CD4-positive, alpha-beta T cell treated with Interleukin-6 for 4 hours (primary cell): ENCODE measurements at places on chromosomes 6 and 20.

DNA sequence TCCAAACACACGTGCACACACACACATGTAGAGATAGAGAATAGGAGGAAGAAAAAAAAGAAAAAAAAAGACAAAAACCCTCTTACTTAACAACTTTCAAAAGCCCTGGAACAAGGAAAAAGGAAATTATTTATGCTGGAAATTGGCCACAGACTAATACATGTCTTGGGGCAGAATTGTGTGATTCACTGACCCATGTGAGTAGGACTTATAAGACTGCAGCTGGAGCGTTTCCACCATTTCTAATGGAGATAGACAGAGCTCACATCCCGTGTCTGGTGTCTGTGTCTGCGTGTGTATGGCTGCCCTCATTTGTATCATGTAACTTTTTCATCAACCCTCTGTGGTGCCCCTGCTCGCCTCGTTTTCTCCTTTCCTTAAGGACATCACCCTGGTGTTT, 99.8 kb upstream of the PDE10A start:
- no peak for DNase-seq

DNA sequence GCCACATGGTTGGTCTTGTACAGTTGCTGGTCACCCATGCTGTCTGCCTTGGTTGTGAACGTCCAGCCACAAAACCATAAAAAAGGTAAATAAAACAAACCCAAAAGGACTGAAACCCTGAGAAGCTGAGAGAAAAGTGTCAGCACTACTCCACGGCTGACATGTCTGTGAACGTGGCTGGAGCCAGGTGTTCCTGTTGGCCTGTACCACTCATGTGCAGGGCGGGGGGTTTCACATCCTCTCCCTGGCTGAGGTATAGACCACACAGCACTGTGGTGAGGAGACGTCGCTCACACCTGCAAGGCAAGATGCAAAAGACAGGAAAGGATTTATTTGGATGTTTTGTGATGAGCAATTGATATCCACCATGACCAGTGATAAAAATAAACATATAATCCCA, 51.9 kb upstream of the MRPS10 start:
- DNase-seq = no peak

- no peak for DNase-seq
Measured at GRCh38 chr6:788058-788457, 95.1 kb upstream of the EXOC2 start.

DNA sequence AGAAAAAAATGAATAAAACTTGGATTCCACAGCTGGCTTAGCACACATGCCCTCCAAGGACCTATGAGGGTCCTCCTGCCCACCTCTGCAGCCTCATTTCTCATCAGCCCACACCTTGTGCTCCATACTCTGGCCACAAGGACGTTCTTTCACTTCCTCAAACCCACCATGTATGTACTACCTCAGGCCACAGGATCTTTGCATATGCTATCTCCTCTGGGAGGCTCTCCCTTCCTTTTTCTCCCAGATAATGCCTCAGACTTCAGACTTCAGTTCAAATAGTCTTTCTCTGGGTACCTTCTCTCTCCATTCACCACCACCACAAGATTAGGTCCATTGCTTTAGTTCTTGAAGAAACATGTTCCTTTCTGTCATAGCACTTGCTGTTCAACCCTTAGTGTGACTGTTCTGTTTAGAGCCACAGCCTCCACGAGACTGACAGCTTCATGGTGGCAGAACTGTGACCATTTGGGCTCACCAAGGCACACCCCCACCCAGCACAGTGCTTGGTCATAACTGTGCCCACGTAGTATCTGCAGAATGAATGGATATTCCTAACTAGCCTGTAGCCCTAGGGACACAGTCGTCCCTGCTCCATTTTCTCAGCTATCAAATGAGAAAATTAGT, 146.7 kb upstream of the LRFN2 start:
- no peak for DNase-seq

DNA sequence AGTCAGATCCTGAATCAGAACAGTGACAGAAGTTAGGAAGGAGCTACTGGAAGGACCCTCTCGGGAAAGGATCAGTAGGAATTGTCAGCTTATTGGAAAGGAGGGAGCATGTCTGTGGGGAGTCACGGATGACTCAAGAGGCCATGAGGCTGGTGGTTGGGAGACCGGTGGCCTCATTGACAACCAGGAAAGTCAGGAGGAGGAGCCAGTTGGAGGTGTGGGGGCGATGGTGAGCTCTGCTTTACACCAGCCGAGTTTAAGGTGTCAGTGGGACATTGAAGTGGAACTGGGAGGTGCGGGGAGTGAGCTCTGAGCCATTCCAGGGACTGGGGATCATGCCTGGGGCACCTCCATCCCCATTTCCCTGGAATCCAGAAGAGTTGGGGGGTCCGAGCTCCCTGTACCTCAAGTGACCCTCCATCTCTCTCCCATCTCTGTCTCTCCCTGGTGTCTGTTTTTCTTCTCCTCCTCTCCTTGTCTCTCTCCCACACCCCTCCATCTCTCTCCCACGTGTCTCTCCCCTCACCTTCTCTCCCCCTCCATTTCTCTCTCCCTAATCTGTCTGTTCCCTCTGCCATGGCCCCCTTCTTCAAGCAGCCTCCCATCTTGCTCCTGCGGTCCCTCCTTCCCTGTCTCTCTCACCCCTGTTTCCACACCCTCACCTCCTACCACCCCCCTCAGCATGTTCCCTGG, 14.3 kb upstream of the ZBTB9 start:
- no peak for DNase-seq

- DNase-seq = no peak
Measured at GRCh38 chr6:89736893-89737292, 82.7 kb downstream of the MDN1 start.
